GM12878 (cell line): ENCODE measurements at places on chromosomes 2 and 18. TPM values are rescaled to one million over a fixed set of nuclear protein-coding genes. Genes with fewer than 3 reads are reported as not detected.

DNA sequence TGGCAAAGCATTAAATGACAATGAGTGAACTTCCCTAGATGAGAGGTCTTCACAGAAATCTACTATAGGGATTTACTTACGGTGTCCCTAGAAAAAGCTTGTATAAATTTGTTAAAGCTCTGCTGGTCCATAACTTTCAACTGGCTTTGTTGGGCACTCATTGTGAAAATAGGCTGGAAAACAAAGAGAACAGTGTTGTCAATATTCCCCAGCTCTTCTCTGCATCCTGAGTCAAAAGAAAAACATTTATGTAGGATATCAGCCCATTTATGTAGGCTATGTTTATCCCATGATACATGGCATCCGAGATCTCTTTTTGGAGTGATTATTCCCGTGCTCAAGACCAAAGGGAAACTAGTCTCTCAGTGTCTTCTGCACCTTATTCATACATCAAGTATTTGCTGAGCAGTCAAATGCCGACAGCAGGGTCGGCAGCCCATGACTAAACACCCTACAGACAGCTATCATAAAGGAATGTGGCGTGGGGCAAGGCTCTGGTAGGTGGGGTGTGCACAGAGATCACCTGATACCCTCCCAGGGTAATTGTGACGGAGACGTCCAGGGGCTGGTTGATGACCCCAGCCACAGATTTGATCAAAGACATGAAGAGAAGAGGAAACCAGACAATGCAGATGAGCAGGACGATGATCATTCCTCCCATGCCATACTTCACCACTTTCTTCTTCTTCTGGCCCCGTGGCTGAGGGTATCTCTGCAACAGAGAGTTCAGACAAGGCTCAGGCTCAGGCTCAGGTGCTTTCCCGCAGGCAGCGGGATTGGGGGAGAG lies 155.9 kb downstream of the NAPG start:
- no peak for DNase-seq

- no peak for DNase-seq
These were observed 139.3 kb upstream of the CTNNA2 start for GRCh38 chr2:79373358-79374130.

The MC2R gene
- 0.15 TPM in 1 of 2 replicates, not detected in the other for total RNA-seq

GRCh38 chr18:59664329-59664728 lies 32.9 kb downstream of the CCBE1 start:
- no peak for DNase-seq

The FEV gene
- total RNA-seq = not detected in 2 replicates

DNA sequence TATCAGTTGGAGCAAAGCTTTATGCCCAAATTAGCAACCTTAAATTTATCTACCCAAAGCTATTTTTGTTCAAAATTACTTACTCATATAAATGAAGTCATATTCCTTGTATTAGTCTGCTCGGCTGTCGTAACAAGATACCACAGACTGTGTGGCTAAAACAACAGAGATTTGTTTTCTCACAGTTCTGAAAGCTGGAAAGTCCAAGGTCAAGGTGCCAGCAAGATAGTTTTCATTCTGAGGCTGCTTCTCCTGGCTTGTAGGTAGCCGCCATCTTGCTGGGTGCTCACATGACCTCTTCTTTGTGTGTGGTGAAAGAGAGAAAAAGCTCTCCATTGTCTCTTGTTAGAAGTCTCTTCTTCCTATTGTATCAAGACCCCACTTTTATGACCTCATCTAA lies 15.7 kb upstream of the DPP10 start:
- no peak for DNase-seq
